ENCODE measurements at places on chromosomes 3 and 15.

GRCh38 chr3:106323586-106323985, 454.8 kb upstream of the CBLB start:
- no peak for DNase-seq

DNA sequence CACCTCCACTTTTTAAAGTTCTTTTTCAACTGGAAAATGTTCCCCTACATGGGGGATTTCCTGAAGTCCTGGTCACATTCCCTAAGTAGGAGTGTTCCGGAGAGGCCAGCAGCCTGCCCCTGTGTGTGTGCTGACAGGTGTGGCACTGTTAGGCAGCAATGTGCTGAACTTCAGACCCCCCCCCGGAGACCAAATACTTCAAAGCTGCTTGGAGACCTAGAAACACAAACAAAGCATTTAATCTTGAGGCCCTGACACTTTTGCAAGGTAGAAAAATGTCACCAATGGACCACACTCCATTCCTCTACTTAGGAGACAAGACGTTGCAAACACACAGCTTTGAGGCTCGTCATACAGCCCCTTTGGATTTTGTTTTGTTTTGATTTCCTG, 259.6 kb upstream of the CTNNB1 start:
- no peak for DNase-seq

- no peak for DNase-seq
These were observed 9.8 kb downstream of the CTXND1 start for GRCh38 chr15:80242132-80242769.

GRCh38 chr15:92417716-92418115, 24.0 kb downstream of the ST8SIA2 start:
- no peak for DNase-seq

- DNase-seq, result no peak
These were observed 68.9 kb upstream of the NR2F2 start for GRCh38 chr15:96261575-96262034.

- DNase-seq, result no peak
These were observed 61.9 kb downstream of the WHAMM start for GRCh38 chr15:82871358-82871757.

Data from T1000 (cell line).